ENCODE measurements at places on chromosomes 16 and 17. TPM values are rescaled to one million over a fixed set of nuclear protein-coding genes. Genes with fewer than 3 reads are reported as not detected.

DNA sequence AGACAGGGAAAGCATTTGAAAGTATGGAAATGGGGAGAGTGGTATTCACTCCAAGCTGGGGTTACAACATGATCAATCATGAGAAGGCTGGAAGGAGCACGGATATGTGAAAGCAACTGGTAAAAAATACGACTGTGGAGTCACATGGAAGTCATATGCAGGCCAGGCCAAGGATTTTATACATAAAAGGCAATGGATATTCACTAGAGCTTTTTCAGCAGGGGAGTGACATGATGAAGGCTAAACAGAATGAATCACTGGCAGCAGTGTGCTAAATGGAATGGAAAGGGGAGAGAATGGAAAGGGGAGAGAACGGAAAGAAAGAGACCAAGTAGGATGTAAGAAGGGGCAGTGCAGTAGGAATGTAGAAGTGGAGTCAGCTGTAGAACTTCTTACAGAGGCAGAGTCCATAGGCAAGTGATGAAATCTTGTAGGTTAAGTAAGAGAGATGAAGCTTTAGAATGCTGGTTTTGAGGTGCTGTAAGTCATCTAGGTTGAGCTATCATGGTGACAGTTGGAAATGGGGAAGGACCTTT is 13.0 kb upstream of the NETO2 start:
- DNase-seq, result no peak

- DNase-seq, result no peak
Measured at GRCh38 chr16:68214726-68215125, 21.2 kb downstream of the ESRP2 start.

- no peak for DNase-seq
Measured at GRCh38 chr17:77203436-77203835, 62.7 kb downstream of the SEC14L1 start.

GP1BA gene
- not detected for total RNA-seq

- peak; percentile 28 for DNase-seq
Measured at GRCh38 chr16:86984991-86985647, 332.1 kb downstream of the C16orf95 start.

NUDT21 gene
- 80.9 TPM for total RNA-seq

DNA sequence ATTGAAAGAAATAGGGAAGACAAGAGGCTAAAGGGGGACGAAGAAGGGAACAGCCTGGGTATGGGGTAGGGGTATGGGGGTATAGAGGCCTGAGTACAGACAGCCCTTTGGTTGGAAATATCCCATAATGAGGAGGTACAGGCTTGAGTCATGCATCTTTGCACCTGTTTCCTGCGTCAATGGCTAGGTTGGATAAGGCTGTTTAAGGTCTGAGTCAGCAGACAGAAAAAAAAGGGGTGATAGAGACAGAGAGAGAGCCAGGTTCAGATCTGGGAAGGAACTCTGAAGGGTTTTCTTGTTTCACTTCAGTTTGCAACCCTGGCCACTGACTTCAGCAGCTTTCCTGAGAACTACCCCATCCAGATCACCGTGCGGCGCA is 8.5 kb downstream of the FNDC8 start:
- DNase-seq, result no peak

IRX5 gene
- 0.12 TPM for total RNA-seq

- DNase-seq, result no peak
Measured at GRCh38 chr17:6559753-6560215, 3.4 kb upstream of the PITPNM3 start.

Measured in mucosa of gallbladder (tissue), 1 donor.